ENCODE measurements at places on chromosomes 11 and 22.
A peak's percentile ranks its signal among the peaks of the same experiment; 100 is the strongest.

- DNase-seq, result no peak
These were observed 15.0 kb downstream of the ASPHD2 start for GRCh38 chr22:26443901-26444690.

- DNase-seq, result peak; percentile 61
These were observed 55.2 kb downstream of the NECTIN1 start for GRCh38 chr11:119673759-119674336.

GRCh38 chr22:19680287-19680881 lies 33.9 kb upstream of the SEPTIN5 start:
- DNase-seq, result no peak

DNA sequence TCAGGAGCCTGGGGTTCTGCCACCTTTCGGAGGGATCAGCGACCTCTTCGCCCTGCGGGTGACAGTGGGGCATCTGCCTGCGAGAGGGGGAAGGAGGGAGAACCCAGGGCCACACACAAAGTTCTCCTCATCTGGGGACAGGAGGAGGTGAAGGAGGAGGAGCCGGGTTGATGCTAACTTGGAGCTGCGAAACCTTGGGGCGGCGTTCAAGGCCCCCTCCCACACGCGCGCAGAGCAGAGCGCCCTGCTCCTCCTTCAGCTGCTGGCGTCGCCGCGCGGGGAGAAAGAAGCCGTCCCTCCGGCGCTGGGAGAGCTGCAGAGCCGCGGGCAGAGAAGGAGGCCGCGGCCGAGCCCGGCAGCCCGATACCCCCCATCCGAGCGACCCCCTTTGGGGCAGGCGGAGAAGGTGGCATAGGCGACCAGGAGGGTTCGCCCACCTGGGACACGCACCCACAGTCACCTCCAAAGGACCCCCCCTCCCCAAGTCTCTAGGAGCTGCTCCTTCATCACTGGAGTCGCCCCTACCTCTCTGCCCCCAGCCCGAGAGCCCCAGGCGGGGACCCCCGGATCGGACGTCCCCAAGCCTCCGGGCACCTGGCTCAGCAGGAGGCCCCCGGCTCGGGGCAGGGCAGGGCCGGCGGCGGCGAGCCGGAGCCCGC lies at the start of gene RASD2:
Gene RASD2 (plus strand): TSS at position 237 of the 659 bp plus-strand sequence. CDS start 5,979 bp downstream, outside the sequence.
- no peak for DNase-seq

GRCh38 chr11:71563406-71563805 lies 2.0 kb upstream of the KRTAP5-10 start:
- DNase-seq, result peak; percentile 84

- DNase-seq, result peak; percentile 85
These were observed 15.1 kb upstream of the CYTH4 start for GRCh38 chr22:37267135-37267587.

GRCh38 chr11:12235553-12235946 lies 125.2 kb downstream of the MICAL2 start:
- no peak for DNase-seq

DNA sequence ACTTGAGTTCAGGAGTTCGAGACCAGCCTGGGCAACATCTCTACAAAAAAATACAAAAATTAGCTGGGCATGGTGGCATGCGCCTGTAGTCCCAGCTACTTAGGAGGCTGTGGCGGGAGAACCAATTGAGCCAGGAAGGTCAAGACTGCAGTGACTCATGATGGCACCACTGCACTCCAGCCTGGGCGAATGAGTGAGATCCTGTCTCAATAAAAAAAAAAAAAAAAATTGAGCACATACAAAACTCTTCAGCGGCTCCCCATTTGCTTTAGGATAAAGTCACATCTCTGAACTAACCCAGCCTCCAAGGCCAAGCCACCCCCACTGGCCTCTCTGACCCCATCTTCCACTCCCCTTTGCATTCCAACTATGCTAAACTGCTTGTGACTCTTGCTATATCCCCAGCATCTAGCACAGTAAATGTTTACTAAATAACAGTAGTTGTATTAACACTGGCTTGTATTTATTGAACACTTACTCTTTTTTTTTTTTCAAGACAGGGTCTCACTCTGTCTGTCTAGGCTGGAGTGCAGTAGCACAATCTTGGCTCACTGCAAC lies 28.9 kb downstream of the CREB3L1 start:
- DNase-seq, result no peak

DNA sequence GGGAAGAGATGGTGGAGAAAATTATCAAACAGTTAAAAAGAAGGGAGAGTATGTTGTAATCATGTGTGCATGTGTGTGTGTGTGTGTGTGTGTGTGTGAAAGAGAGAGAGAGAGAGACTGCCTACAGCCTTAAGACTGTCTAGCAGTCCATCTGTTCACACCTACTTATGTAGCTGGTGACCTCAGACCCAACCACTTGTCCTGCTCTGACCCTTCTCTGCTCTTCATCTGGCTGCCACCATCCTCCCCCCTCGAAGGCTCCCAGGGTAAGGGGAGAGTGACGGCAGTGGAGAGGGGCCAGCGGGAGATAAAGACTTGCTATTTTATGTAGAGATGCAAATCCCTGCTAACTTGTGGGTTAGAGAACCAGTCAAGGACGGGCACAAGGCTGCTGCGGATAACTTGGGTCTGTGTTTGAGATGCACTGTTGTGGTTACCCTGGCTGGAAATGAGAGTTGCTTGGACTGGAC lies 24.9 kb upstream of the GRAMD1B start:
- no peak for DNase-seq

DNA sequence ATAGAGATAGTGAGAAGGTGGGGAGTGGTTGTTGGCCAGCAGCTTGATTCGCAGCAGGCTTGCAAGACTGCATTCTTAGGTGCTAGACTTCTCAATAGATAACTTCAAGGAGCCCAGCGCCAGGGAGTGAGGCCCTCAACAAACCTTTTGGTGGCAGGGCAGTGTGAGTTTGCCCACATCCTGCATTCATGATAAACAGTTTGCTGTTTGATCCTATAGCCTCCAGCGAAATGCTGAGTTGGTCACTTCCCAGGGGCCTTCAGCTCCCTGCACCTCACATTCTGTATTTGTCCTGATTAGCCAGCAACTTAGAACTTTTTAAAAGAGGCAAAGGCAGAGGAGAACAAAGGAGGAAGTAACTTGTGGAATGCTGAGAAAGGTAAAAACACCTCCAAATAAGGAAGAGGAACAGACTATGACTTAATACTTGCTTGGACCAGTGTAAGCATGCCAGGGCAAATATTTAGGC lies 25.1 kb downstream of the OR10A6 start:
- no peak for DNase-seq

DNA sequence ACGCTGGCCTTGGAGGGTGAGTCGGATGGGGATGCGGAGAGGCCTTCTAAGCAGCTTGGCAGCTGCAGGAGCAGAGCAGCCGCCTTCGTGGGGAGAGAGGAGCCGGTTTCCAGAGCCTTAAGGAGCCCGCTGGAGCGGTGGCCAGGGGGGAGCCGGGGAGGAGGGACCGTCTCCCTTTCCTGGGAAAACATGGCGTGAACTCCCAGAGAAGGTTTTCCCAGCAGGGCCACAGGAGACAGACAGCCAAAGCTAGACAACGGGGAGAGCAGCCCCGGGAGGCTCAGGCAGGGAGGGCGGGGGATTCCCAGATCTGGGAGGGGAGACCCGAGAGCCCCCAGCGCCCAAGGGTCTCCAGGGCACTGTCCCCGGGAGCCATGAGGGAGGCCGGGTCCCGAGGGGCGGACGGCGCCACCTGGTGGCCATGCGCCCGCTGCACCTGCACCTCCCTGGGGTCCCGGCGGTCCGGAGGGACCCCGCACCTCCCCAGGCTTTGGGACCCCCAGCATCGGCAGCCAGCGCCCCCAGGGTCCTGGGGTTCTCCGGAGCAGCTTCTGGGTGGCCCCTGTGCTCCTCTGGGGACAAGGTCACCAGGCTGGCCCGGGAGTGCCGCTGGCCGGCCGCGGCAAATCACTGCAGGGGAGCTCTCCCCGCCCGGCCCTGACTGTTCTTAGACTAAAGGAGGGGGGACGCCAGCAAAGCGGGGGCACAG lies 2.4 kb upstream of the SYT8 start:
- peak; percentile 81 for DNase-seq

- DNase-seq, result no peak
These were observed 135.1 kb upstream of the TTC12 start for GRCh38 chr11:113179181-113179704.

DNA sequence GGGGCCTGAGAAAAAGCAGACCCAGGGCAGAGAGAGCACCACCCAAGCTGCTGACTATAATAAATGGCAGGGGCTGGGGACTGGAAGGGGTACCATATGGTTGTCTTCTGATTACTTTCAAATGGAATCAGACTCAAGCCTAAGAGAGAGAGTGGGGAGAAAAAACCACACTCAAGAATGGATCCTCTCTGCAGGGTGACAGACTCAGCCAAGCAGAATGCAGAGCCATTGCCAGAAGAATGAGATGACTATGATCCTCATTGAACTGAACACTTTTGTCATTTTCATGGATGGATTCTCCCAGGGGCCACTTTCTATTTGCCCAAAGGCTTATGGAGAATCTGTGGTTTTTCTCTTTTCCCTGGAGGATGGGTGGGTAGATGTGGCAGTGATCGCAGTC lies 8.7 kb downstream of the UBASH3B start:
- no peak for DNase-seq

- DNase-seq, result no peak
These were observed 7.0 kb downstream of the PARVG start for GRCh38 chr22:44187652-44188230.

GRCh38 chr11:116969694-116970093 lies 128.5 kb downstream of the SIK3 start:
- no peak for DNase-seq

- peak; percentile 92 for DNase-seq
These were observed at the start of gene SLC25A17 for GRCh38 chr22:40818747-40819598. TSS of gene SLC25A17 (minus strand) at chr22:40819346. CDS start at chr22:40819248, 98 bp downstream.

GRCh38 chr11:93330446-93330984 lies at the start of gene DEUP1:
TSS of gene DEUP1 (plus strand) at chr11:93330742. CDS start at chr11:93332260, 1,518 bp downstream.
- no peak for DNase-seq

GRCh38 chr11:26801601-26802000 lies 79.7 kb upstream of the SLC5A12 start:
- no peak for DNase-seq

- DNase-seq, result no peak
These were observed 174.1 kb downstream of the TTC28 start for GRCh38 chr22:28505416-28506149.

DNA sequence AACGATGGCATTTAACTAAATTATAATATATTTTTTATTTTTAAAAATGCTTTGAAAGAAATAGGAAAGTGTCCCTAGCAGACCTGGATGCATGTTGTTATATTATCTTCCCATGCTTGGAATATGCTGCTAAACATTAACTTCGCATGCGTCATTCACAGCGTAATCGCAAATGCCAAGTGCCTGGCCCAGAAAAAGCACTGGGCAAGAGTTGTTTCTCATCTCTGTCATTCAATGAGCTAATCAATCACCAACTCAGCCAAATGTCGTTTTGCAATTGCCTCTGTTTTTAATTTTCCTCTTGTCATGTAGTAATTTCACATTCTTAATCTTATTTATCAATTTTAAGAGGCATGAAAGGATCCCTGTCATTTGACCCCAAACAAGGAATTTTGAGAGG lies 1421.9 kb downstream of the BRD1 start:
- no peak for DNase-seq
